Bronchial epithelial cell (primary cell): ENCODE measurements at places on chromosomes 4 and X. TPM values are rescaled to one million over a fixed set of nuclear protein-coding genes. Genes with fewer than 3 reads are reported as not detected.
A peak's percentile ranks its signal among the peaks of the same experiment; 100 is the strongest.

Gene PYURF
- total RNA-seq, result 53.2 and 90.4 TPM in 2 replicates

DNA sequence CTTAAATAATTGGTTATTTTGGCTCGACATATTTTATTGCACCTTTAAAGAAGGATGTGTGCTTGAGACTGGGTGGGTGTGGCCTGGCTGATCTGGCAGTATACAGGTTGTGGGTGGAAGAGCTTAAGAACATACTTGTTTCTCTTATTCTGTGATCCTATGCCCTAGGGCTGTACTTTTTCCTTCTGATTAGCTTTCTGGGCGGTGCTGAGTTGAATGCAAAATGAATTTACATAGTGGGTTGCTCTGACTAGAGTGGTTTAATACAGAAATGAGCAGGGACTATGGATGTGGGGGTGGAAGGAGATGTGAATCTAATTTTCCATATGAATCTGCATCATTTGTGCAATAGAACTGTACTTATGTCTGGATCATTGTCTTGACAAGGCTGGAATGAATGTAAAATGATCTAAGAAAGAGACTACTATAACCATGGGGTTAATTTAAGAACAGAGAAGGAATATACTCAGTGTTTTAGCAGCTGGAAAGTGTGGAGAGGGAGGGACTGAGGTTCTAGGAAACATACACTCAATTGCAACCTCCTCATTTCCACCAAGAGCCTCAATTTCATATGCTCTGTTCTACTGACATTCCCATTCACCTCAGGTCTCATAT lies 73.7 kb downstream of the RLIM start:
- peak; percentile 48 for DNase-seq

Gene DMP1
- not detected in 2 replicates for total RNA-seq

Gene HERC5
- under 0.01 and 0.13 TPM in 2 replicates for total RNA-seq

Gene ODAM
- total RNA-seq, result not detected in 2 replicates

- no peak for DNase-seq
These were observed 12.8 kb downstream of the HTT start for GRCh38 chr4:3087115-3087797.
